ENCODE measurements at places on chromosomes 13 and 19.

- peak; percentile 25 for DNase-seq
These were observed 629 bp downstream of the IZUMO4 start for GRCh38 chr19:2097203-2097885.

DNA sequence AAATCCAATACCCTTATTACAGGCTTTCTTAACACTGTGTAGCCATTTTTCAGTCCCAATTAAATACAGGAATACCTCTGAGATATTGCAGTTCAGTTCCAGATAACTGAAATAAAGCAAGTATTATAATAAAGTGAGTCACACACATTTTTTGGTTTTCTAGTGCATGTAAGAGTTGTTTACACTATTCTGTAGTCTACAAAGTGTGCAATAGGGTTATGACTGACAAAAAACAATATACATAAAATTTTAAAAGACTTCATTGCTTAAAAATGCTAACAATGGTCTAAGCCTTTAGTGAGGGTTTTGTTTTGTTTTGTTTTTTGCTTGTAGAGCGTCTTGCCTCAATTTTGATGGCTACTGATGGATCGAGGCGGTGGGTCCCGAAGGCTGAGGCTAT lies 434.4 kb upstream of the NBEA start:
- DNase-seq = no peak

DNA sequence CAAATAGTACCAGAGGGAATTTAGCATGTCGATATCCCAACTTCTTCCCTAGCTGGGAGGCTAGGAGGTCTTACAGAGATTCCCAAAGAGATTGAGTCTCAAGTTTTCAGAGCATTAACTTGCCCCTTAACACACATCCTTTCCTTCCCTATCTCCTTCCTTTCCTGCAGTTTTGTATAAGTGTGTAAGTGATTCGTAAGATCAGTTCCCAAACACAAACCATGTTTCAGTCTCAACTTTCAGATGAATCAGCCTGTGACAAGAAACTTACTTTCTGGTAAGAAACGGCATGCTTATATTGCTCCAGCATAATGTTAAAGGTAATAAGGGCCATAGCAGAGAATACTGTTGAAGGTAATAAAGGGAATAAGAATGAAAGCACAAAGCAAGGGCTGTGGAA lies 472.2 kb downstream of the LIG4 start:
- no peak for DNase-seq

- DNase-seq = no peak
These were observed 65.2 kb upstream of the LRCH1 start for GRCh38 chr13:46487748-46488147.

GRCh38 chr13:99894105-99894839 lies 77.3 kb downstream of the ZIC5 start:
- no peak for DNase-seq

DNA sequence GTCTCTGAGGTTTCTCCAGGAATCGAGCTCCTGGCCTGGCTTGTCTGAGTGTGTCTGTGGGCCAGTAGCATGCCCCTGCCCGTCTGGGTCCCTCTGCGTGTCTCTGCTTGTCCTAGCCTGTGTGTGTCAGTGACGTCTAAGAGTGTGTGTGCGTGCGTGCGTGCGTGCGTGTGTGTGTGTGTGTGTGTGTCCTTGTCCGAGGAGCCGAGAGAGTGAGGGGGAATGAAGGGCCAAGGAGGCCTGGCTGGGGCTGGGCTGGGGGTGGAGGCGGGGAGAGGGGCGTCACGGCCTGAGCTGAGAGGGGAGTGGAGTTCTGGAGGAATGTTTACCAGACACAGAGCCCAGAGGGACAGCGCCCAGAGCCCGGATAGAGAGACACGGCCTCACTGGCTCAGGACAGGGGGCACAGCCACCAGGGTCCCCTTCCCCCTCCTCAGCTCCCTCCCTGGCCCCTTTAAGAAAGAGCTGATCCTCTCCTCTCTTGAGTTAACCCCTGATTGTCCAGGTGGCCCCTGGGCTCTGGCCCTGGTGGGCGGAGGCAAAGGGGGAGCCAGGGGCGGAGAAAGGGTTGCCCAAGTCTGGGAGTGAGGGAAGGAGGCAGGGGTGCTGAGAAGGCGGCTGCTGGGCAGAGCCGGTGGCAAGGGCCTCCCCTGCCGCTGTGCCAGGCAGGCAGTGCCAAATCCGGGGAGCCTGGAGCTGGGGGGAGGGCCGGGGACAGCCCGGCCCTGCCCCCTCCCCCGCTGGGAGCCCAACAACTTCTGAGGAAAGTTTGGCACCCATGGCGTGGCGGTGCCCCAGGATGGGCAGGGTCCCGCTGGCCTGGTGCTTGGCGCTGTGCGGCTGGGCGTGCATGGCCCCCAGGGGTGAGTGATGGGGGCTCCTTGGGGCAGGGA lies at the start of gene AXL:
Gene AXL, plus strand, starts transcription at position 609 of the 893 bp plus-strand sequence. Its CDS starts 170 bp downstream, at position 779.
- no peak for DNase-seq

Data from NCI-H510A (cell line).